T-helper 22 cell (primary cell): ENCODE measurements at places on chromosomes 7 and 10.

GRCh38 chr10:114356751-114357514 lies 47.4 kb downstream of the AFAP1L2 start:
- DNase-seq = no peak

DNA sequence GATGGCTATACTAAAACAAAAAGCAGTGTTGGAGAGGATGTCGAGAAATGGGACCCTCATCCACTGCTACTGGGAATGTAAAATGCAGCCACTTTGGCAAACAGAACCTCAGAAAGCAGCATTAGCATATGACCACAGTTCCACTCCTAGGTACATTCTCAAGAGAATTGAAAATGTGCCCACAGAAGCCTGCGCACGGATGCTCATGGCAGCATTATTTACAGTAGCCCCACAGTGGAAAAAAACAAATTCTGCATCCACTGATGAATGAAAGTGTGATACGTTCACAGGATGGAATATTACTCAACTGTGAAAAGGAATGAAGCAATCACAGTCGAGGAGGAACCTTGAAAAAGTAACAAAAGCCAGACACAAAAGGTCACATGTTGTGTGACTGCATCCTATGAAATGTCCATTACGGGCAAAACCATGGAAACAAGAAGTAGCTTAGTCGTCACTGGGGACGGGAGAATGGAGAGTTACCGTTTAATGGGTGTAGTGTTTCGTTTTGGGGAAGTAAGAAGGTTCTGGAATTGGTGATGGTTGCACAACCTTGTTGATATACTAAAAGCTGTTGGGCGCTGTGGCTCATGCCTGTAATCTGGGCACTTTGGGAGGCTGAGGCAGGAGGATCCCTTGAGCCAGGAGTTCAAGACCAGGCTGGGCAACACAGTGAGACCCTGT lies 2.5 kb upstream of the UPK3B start:
- no peak for DNase-seq

GRCh38 chr7:151086802-151087244 lies 548 bp downstream of the AGAP3 start:
- no peak for DNase-seq

DNA sequence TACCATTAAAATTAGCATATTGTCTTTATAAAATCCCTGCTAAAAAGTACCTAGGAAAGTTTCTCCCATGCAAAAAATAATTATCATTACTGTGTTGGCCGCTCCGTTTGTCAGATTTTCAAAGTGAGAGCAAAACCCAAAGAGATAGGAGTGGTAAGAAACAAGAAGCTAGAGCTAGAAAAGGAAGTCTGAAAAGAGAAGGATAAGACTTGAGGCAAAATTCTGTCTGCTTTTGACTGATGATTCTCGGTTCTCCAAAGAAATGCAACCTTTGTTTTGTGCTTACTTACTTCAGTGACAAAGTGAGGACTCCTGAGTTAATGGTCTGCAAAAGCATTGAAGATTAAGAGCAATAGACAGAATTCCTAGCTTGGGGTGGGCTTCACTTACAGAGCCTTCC lies 33.3 kb upstream of the CAPZA2 start:
- DNase-seq = no peak

DNA sequence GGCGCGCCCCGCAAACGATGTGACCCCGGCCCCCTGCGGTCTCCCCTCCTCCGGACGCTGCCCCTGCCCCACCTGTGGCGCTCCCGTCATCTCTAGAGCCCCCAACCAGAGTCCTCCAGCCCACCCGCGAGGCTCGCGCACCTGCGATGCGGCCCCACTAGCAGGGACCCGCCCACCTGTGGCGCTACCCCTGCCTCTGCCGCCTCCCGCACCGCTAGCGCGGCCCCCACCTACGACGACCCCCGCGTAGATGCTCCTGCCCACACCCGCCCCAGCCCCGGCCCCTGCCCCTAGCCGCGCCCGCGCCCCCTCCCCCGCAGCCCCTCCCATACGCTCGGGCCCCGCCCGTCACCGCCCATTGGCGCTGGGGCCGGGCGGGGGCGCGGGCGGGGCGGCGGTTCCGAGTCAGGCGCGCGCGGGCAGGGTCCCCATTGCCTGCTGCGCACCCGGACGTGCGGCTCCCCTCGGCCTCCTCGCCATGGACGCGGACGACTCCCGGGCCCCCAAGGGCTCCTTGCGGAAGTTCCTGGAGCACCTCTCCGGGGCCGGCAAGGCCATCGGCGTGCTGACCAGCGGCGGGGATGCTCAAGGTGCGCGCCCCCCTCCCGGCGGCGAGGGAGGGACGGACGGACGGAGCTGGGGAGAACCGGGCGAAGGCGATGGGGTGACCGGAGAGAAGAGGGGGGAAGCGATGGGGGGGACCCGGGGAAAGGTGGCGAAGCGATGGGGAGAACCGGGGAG lies at the start of gene PFKP:
PFKP (plus strand) TSS at position 431 of the 741 bp plus-strand sequence; CDS start at position 479, 48 bp downstream.
- DNase-seq = peak; percentile 47

DNA sequence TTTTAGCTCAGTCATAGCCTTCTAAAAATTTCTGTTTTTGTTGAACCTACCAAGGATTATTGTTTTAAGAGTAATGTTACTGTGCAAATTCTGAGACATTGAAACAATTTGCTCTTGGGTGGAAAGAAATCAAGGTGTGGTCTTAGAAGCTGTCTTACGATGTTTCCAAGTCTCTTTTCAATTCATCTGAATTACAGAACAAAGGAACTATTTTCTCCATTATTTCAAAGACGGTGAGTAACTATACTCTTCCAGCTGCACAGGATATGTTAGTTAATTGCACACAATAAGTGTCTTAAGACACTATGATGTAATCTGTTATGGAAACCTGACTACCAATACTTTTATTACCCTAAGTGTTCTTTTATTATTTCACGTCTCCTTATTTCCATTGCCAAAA lies 106.8 kb upstream of the POM121L12 start:
- no peak for DNase-seq

- peak; percentile 6 for DNase-seq
Measured at GRCh38 chr10:118568327-118568848, 27.1 kb downstream of the PRLHR start.

- DNase-seq = no peak
Measured at GRCh38 chr10:69287181-69287580, 8.9 kb downstream of the HK1 start.

GRCh38 chr7:17195576-17195975 lies 102.9 kb upstream of the AHR start:
- DNase-seq = no peak

- no peak for DNase-seq
Measured at GRCh38 chr10:22816298-22816653, 101.9 kb upstream of the PIP4K2A start.

- DNase-seq = no peak
Measured at GRCh38 chr10:54666192-54666591, 134.8 kb downstream of the PCDH15 start.

DNA sequence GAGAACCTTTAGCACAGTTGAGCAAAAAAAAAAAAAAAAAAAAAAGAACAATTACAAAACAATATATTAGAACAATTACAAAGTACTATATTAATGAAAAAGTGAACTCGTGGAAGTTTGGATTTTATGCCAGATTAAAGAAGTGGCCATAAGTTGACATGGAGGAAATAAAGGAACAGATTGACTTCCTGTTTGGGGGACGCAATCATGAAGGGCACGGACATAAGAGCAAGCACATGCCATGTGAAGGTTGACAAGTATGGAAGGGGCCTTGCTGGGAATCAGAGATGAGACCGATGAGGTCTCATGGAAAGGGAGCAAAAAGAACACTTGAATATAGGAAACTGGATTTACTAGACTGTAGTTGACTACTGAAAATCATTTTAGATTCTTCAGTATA lies 61.7 kb downstream of the ICA1 start:
- DNase-seq = no peak

DNA sequence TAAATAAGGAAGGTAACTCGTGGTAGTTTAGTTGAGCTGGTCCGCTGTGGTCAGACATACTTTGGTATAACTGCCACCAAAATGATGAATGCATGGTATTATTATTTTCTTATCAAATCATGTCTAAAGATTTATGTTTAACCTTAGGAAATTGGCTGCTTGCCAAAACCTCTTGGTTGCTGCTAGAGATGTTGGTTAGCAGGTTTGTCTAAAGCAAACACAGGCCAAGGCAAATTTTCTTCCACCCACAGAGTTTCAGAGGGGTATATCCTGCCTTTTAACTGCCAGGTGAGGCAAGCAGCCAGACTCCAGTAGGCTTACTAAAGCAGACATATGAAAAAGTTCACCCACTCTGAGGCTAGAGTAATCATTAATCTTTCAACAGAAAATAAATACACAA lies 101.4 kb downstream of the SEMA3E start:
- DNase-seq = no peak

DNA sequence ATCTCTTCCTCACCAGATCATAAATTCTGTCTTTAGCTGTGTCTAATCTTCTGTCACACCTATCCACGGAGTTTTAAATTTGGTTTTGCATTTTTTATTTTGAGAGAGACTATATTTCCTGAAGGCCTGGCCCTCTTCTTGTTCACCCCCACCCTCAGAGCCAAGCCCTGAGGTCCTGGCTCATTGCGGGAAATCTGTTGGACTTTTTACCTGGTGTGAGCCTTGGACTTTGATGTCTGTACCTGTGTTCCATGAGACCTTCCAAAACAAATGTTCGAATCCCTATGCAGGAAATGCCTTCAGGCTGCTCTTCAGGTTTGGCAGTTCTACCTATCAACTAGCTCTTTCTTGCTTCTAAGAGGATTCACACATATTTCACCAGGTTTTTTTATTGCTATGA lies 175.2 kb upstream of the GRB10 start:
- no peak for DNase-seq

DNA sequence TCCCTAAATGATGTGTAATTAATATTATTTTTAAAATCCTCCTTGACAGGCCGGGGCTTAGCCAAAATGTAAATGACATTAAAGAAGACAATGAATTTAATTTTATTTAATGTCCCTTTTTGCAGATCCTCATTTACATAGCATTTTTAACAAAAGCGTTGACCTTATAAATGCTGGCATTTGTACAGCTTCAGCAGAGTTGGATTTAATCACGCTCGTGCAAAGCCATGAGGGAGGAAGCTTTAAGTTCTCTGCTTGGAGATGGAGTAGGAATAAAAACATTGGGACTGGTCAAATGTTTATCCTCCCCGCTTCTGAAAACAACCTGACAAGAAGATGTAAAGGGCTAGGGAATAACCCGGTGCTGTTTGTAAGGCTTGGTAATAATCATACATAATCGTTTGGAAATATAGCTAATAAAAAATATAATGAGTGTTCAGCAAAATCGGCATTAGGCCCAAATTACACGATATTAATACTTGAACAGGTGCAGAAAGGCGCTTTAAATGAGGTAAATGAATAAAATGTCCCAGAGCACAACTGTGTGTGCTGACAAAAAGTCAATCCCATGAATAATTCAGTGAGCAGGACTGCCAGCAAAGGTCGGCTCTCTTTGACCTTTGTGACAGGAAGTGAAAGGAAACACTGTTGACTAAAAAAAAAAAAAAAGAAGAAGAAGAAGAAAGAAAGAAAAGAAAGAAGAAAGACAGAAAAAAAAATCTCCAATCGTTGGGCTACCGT lies 11.5 kb downstream of the EBF3 start:
- DNase-seq = no peak

DNA sequence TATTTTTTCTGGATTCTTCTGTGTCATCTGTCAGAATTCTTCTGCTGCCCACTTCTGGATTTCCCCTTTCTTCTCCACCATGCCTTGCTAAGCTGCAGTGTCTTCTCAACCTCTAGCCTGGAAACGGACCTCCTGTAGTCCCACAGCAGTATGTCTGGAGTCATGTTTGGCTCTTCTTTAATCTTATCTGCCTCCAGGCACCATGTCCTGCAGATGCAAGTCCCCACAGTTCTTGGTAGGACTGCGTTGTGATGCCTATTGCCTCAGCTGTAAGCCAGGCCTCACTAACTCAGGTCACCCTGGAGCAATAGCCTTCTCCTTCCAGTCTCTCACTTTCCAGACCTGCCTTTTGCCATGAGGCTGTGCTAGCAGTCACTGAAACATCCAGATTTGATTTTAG lies 268.3 kb downstream of the POM121L12 start:
- DNase-seq = no peak

DNA sequence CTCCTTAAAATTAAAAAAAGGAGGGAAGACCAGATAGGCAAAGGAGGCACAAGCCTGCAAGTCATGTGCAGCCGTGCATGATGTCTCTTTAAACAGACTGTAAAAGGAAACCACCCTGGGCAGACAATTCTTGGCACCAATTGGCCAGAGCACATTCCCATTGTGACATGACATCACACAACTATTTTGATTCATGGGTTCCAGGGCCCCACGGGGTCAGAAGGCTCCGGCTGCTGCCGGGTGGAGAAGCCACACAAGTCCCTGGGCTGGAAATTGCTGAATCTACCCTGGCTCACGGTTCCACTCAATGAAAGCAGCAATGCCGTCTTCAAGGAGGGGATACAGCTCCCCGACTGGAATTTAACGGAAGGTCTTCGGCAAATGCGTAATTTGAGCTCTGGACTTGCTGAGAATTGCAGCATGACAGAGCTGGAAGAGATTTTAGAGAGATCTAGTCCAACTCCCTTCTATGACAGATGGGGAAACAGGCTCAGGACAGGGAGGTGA lies 140.5 kb downstream of the PRKAG2 start:
- no peak for DNase-seq

DNA sequence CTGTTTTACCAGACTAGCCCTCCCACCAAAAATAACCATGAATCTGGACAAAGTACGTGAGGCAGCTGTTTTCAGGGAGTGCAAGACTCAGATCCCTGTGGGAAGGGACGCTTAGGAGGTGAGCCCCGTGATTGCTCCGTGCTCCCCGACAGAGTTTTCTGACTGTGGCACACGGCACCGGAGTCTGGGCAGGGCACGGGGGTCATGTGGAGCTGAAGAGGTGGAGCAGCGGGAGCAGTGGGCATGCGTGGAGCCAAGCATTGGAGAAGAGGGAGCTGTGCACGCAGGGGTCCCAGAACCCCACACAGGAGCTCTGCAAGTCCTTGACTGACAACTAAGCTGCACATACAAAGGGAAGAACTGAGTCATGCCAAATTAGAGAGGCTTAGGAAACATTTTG lies 11.1 kb upstream of the CAMK2B start:
- DNase-seq = no peak

DNA sequence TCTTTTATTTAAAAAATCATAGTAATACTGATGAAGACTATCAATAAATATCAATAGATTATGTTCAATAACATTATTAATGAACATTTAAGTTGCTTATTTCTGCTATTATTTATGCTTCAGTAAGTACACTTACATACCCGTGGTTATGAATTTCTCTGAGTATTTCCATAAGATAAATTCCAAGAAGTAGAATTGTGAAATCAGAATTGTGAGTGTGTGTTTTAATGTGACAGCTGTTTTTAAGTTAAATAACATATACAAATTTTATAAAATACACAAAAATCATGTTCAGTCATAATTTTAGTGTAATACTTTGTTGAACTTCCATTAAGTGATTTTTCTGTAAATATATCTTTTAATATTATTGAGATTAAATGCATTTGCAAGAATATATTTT lies 37.5 kb upstream of the SEMA3E start:
- DNase-seq = no peak

- no peak for DNase-seq
Measured at GRCh38 chr10:95374597-95375209, 83.9 kb upstream of the PDLIM1 start.
